NCI-H446 treated with DMSO at 0.1 percent for 48 hours (cell line): ENCODE measurements at places on chromosomes 3 and 15.

GRCh38 chr15:62486041-62486440 lies 321.0 kb upstream of the C2CD4B start:
- DNase-seq: no peak

GRCh38 chr15:77282333-77282732 lies 137.6 kb downstream of the PEAK1 start:
- no peak for DNase-seq

GRCh38 chr3:111151438-111151837 lies 79.8 kb downstream of the NECTIN3 start:
- DNase-seq: no peak

GRCh38 chr3:72058493-72059081 lies 273.6 kb upstream of the PROK2 start:
- peak; percentile 87 for DNase-seq

GRCh38 chr3:134368751-134369105 lies 5.5 kb downstream of the AMOTL2 start:
- no peak for DNase-seq

GRCh38 chr3:77655396-77655795 lies 615.5 kb downstream of the ROBO2 start:
- no peak for DNase-seq

GRCh38 chr3:48826451-48826850 lies 21.2 kb downstream of the PRKAR2A start:
- DNase-seq: no peak

DNA sequence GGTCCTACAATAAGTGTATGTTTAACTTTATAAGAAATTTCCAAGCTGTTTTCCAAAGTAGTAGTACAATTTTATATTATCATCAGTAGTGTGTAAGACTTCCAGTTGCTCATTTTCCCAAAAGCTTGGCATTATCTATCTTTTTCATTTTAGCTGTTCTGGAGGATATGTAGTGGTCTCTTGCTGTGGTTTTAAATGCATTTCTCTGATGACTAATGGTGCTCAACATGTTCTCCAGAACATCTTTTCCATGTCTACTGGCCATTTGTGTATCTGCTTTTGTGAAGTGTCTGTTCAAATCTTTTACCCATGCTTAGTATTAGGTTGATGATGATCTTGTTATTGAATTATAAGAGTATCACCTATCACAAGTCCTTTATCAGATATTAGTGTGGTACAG lies 13.3 kb downstream of the BCL2A1 start:
- DNase-seq: no peak

DNA sequence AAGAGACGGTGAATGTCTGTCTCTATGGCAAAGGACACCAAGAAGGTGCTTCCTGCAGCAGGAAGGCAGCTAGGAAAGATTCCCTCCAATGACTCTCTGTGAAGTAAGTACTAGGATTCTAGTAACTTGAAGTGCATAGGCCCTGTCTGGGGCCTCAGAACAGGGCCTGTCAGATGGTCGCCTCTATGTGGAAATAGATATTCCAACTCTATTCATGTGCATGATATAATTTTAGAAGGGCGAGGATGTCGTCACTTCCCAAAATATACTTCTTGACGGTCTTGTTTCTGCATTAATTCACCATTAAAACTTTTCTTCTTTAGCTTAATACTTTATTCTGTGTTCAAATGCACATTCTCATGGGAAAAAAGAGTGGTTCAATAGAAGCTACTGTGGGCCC lies 167.0 kb downstream of the TLE3 start:
- no peak for DNase-seq

GRCh38 chr15:91499774-91500383 lies 353.6 kb upstream of the SLCO3A1 start:
- DNase-seq: no peak

GRCh38 chr15:44883199-44883877 lies 73.1 kb upstream of the TERB2 start:
- DNase-seq: no peak

DNA sequence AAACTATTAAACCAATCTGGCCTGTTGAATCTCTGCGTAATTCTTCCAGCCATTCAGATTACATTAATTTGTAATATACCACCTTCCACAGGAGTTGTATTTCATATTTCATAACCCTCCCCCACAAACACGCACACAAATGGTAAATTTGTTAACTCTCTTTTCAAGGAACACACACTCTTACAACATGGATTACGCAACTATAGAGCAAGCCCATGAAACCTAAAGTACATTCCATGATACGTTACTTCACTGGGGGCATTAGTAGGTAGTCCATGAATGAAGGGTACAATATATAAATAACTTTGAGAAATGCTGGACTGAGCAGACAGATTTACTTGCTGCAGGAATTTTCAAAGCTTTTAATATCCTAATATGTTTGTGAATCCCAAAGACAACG lies 65.0 kb downstream of the TRIM69 start:
- no peak for DNase-seq

DNA sequence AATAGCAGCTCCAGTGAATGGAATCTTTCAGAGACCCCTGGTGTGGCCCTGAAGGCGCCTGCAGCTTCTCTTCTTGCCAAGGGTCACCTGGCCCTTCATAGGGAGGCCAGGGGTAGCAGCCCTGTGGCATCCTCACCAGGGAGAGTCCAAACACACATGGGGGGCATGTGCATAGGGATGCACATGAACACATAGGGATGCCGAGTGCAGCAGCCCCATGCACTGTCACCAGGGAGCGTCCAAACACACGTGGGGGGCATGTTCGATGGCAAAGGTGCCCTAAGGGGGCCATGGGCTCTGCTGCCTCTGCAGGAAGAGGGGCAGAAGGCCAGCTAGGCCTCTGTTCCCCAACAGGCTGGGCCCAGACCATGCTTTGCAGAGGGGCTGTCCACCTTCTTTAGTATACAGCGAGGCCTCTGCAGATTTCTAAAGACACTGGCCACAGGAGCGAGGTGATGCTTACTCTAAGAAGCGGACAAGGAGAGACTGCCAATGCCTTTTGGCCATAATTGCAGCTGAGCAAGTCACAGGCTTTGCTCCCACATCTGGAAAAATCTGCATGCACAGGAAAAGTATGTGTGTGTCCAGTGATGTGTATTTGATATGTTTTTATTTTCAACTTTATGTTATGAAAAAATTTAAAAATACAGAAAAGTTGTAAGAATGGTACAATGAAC lies 21.0 kb downstream of the ANAPC13 start:
- DNase-seq: no peak
